ENCODE measurements at places on chromosomes 16 and 17.

GRCh38 chr16:1559446-1559975 is 26.0 kb downstream of the TMEM204 start:
- no peak for DNase-seq

DNA sequence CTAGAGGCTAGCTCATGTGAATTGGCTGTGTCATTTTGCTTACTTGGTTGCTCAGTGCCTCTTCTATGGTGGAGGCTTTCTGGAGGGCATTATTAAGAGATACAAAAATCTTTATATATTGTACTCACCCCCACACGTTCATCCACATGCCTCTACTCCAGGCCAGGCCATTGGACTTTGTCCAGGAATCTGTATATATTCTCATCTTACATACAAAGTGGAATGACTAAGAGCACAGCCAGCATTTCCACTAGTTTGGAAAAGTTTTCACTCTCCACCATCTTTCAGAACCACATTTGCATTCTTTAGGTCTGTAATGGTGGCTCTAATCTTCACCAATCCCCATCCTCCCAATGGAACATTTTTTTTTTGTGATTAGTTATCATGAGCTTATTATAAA is 4.8 kb upstream of the GLG1 start:
- no peak for DNase-seq

- no peak for DNase-seq
Measured at GRCh38 chr17:6145946-6146345, 75.8 kb downstream of the WSCD1 start.

DNA sequence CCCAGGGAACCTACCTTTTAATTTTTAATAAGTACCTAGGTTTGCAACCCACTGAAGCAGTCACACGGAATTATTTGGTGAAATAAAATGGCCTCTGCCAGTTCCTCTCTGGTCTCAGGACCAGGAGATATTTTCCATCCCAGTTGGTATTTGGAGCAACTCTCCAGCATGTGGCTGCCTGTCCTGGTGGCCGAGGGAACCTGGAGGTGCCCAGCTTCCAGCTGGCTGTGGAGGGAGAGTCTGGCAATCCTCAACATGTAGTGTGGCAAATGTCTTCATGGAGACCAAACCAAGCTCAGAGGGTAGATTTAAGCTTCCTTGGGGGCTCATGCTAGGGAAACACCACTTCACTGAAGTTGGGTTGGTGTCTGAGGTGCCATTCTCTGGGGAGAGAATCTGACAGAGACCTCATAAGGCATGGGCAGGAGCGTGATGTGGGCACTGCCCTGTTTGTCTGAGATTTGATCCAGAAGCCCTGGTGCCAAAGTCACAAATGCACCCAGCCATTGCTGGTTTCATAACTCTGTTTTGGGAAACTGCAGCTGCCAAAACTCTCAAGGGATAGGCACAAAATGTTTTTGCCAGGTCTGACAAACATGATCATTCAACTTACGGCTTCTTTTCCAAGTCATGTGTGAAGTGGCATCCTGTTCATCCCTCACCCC is 2.8 kb downstream of the MT1X start:
- no peak for DNase-seq

DNA sequence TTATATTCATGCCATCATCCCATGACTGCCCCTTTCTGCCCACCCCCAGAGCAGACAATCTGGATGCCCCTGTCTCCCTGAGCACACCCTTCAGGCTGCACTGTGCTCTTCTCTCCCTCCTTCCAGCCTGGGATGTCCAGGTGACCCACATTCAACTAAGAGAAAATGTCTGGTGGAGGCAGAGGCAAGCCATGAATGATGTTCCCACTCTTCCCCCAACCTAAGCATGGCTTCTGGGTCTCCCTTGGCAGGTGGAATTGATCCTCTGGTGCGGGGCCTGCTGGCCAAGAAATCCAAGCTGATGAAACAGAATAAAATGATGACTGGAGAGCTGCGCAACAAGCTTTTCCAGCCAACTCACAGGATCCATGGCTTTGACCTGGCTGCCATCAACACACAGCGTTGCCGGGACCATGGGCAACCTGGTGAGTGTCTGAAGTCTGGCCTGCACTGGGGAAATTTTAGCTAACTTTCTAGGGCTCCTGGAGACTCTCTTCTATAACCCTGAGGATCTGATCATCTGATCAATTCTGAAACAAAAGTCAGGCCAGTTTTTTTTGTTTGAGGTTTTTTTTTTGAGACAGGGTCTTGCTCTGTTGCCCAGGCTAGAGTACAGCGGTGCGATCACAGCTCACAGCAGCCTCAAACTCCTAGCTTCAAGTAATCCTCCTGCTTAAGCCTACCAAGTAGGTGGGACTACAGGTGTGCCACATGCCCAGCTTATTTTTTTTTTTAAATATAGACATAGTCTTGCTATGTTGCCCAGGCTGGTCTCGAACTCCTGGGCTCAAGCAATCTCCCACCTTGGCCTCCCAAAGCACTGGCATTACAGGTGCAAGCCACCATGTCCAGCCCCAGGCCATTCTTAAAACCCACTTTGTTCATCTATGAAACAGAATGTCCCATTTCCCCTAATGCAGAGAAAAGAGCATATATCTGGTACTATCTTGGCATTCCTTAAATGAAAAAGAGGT is 14.5 kb downstream of the MPO start:
- DNase-seq, result no peak

GRCh38 chr17:65013613-65014391 is 42.7 kb downstream of the GNA13 start:
- DNase-seq, result peak; percentile 81

DNA sequence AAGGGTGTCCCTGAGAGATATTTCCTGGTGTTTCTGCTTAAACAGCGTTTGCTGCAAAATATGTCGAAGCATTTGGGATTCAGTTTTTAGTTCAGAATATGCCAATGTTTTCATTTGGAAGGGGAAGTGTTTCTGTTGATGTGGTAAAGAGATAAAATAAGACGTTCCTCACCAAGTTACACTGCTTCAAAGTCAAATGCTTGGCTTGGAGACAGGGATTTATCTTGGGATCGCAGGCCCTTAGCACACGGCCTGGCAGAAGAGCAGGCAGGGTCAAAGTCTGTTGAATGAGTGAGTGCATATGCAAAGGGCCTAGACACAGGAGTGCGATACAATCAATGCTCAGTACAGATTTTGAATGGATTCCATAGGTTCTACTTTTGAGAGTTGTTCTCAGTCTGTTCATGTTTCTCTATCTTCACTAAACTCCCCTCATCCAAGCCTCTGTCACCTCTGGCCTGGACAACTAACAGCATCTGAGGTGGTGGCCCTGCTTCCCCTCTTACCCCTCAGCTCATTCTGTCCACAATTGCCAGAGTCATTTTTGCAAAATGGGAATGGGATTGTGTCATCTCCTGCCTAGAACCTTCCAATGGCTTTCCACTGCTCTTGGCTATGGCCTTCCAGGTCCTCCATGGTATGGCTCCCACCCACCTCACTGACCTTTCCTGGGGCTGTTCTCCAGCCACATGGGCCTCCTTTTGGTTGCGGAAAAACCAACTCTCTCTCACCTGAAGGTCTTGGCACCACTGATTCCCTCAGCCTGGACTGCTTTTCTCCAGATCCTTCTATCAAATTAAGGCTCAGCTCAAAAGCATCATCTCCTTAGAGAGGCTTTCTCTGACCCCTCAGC is 3.2 kb downstream of the DEXI start:
- no peak for DNase-seq

GRCh38 chr17:67260170-67260987 is 15.4 kb upstream of the HELZ start:
- no peak for DNase-seq

DNA sequence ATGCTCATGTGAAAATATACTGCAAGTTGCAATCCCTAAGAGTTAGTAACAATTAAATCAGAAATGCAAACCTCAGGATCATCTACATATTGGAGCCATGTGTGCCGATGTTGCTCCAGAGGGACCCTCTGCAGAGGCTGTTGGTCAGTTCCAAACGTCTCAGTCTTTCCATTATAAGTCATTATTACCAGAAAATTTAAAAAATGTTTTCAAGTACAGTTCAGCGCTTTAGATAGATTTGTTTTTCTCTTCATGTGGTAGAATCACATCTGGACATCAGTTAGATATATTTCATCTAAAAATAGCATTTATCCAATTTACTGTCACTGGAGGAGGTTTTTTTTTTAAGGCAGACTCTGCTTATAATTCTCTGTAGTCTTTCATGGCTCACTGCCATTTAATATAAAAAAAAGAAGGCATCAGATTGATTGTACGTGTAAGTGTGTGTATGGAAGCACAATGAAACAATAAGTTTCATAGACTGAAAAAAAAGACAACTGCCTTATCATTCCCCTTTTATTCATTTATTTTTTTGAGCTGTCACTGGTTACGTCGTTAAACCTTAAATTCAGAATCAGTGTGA is 46.1 kb upstream of the MARCHF10 start:
- no peak for DNase-seq

DNA sequence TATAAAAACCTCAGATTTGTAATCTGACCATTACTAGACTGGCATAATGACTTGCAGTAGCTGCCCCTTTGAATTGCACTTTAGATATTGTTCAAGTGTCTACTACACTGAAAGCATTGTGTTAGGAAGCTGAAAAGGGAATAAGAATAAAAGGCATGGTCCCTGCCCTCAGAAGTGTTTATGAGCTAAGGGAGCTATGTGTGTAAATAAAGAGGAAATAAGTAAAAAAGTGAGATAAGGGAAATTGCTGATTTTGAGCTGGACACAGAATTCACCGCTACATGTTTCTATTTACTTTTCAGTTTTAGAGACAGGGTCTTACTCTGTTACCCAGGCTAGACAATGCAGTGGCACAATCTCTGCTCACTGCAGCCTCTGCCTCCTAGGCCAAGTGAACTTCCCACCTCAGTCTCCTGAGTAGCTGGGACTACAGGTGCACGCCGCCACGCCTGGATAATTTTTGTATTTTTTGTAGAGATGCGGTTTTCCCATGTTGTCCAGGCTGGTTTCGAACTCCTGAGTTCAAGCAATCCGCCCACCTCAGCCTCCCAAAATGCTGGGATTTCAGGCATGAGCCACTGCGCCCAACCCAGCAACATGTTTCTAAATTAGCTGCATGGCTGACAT is 57.0 kb downstream of the GRB2 start:
- DNase-seq, result no peak

- DNase-seq, result no peak
Measured at GRCh38 chr16:62709794-62710193, 673.6 kb upstream of the CDH8 start.

GRCh38 chr17:17810084-17810894 is 26.5 kb downstream of the SREBF1 start:
- DNase-seq, result peak; percentile 88

GRCh38 chr17:41785859-41786226 is 668 bp downstream of the JUP start:
- DNase-seq, result peak; percentile 46

- no peak for DNase-seq
Measured at GRCh38 chr17:63598281-63598680, 2.4 kb upstream of the TACO1 start.

GRCh38 chr17:74325376-74325742 is 667 bp upstream of the KIF19 start:
- DNase-seq, result no peak

DNA sequence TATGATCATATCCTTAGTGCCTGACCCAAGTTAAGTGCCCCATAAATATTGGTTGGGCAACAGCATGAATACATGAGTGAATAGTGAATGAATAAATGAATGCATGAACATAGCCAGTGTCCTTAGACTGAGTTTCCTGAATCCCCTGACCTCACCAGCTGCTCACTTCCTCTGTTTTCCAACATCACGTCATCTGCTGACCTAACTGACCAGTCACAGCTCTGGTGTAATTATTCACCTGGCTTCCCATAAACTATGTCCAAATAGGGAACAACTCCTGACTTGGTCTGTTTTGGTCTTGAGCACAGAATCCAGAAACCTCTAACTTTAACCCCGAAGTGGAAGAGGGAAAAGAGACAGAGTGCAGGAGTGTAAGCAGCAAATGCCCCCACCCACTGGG is 83.4 kb downstream of the ASIC2 start:
- no peak for DNase-seq

- DNase-seq, result no peak
Measured at GRCh38 chr17:81112450-81112849, 52.9 kb upstream of the PVALEF start.

GRCh38 chr16:85984231-85984880 is 85.4 kb downstream of the IRF8 start:
- no peak for DNase-seq

DNA sequence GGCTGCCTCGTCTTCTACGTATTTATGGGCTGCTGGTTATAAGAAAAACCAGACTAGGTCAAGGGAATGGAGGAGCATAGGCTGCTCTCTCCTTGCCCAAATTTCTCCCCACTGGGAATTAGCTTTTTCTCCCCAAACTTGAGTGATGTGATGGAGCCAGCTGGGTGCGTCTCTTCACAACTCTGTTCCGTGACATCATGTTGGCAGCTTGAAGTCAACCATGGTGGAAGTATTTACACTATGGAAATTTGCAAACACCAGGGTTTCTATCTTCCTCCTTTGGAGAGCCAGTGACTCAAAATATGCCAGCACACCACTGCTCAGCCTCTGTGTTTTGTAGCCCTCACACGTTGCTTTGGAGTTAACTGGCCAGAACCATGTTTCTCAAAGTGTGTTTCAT is 78.1 kb downstream of the OR1D5 start:
- DNase-seq, result no peak

DNA sequence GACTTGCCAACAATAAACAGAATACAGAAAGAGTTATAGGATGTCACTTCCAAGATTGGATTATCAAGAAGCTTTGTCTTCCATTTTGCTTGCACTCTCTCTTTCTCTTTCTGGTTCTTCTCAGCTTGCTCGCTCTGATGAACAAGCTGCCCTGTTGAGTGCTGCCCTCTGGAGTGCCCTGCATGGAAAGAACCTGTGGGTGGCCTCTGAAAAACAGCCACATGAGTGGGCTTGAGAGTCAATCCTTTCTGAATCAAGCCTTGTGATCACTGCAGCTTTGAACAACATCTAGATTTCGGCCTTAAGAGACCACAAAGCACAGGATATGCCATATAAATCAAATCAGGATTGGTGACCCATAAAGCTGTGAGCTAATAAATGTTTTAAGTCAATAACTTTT is 185.1 kb downstream of the KIF2B start:
- no peak for DNase-seq

DNA sequence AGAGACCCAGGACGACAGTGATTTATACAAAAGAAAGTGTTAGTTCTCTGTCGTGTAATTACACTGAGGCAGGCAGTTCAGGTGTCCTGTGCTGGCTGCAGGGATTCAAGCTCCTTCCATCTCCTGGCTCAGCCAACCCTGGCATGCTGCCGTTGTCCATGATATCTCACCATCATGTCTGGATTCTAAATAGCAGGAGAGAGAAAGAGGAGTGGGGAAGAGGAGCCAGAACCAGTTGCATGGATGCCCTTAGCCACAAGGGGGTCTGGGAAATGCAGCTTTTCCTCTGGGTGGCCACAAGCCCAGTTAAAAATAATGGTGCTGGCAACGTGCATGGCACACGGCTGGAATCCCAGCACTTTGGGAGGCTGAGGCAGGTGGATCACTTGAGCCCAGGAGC is 9.7 kb downstream of the C16orf54 start:
- DNase-seq, result no peak

- no peak for DNase-seq
Measured at GRCh38 chr16:71635632-71636031, 9.6 kb downstream of the MARVELD3 start.

Measured in trophoblast cell (in vitro differentiated cells and primary cell).